ENCODE measurements at places on chromosomes 13 and 19.

GRCh38 chr13:53237696-53238095 is 209.1 kb downstream of the OLFM4 start:
- no peak for DNase-seq

- peak; percentile 77 for DNase-seq
These were observed 809 bp downstream of the MISP start for GRCh38 chr19:751501-752341.

DNA sequence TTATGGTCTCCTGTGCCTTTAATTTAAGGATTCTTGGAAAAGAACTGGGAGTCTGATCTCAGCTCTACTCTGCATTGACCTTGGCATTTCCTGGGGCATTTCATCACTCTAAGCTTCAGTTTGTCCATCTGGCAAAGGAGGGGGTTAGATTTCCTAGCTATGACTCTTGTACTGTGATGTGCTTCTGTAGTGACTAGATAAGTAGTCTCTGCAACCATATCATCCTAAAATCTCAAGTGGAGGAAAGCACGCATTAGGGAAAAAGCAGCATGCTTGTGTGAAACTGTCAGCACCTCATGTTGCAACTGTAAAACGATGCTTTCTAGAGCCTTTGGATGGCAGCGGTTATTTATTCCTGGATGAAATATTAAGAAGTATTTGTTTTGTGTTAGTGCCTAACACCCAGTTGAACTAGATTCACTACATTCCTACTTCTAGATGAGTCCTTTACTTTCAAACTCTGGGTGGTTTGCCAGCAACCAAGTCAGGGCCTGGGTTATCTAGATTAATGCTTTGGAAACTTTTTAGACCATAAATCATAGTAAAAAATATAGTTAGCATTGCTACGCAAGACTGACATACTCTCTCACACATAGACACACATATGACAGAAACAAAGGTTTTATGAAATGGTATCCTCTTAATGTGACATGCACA is 6.8 kb downstream of the WDFY2 start:
- DNase-seq, result peak; percentile 92

- DNase-seq, result peak; percentile 44
These were observed 46.3 kb downstream of the POLR1D start for GRCh38 chr13:27667946-27668345.

DNA sequence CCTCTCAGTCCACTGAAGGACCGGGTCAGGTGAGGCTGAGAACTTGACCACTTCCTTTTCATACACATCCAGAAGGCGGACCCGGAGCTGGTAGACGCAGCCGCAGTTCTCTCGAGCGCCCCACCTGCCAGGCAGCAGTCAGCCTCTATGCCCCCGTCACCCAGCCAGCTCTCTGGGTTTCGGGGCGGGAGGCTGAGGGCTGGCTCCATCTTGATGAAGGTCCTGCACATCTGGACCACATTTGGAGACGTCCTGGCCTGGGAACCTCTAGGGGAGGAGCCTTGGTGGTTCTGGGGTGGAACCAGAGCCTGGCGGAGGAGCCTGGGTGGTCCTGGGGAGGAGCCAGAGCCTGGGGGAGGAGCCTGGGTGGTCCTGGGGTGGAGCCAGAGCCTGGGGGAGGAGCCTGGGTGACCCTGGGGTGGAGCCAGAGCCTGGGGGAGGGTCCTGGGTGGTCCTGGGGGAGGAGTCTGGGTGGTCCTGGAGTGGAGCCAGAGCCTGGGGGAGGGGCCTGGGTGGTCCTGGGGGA is 14.3 kb downstream of the MRPS12 start:
- no peak for DNase-seq

All from choroid plexus epithelial cell (primary cell).